Karpas-422 (cell line): ENCODE measurements at places on chromosomes 13 and 19. TPM values are rescaled to one million over a fixed set of nuclear protein-coding genes. Genes with fewer than 3 reads are reported as not detected.

Gene ZNF563
- total RNA-seq = 4.7 and 6.2 TPM in 2 replicates

Gene PLIN3
- total RNA-seq = 28.7 and 68.1 TPM in 2 replicates

Gene MBD3L2
- not detected in 2 replicates for total RNA-seq

Gene TGFBR3L
- total RNA-seq = not detected in 2 replicates
